ENCODE measurements at places on chromosomes 1 and 21. TPM values are rescaled to one million over a fixed set of nuclear protein-coding genes. Genes with fewer than 3 reads are reported as not detected.

DMBX1 gene
- not detected for total RNA-seq

HOOK1 gene
- total RNA-seq, result not detected

KRTAP10-6 gene
- not detected for total RNA-seq

MANEAL gene
- total RNA-seq, result 0.78 TPM

CADM3 gene
- total RNA-seq, result 0.20 TPM

INKA2 gene
- 8.0 TPM for total RNA-seq

VANGL2 gene
- total RNA-seq, result not detected

SERTAD4 gene
- 0.20 TPM for total RNA-seq

CYB561D1 gene
- total RNA-seq, result 4.5 TPM

HPCAL4 gene
- total RNA-seq, result not detected

TUT4 gene
- total RNA-seq, result 28.0 TPM

ANKRD35 gene
- 2.9 TPM for total RNA-seq

SLAMF8 gene
- total RNA-seq, result not detected

RAD54L gene
- total RNA-seq, result 4.0 TPM

DMRTA2 gene
- not detected for total RNA-seq

OR6K3 gene
- total RNA-seq, result not detected

TMIGD3 gene
- not detected for total RNA-seq

SGIP1 gene
- total RNA-seq, result 8.8 TPM

MIXL1 gene
- not detected for total RNA-seq

PLCH2 gene
- total RNA-seq, result 0.20 TPM

LHX8 gene
- not detected for total RNA-seq

RAB25 gene
- total RNA-seq, result not detected

DNAJC6 gene
- total RNA-seq, result 1.6 TPM

SPATA45 gene
- not detected for total RNA-seq

PBX1 gene
- 34.2 TPM for total RNA-seq

CFHR5 gene
- not detected for total RNA-seq

B3GALT5 gene
- total RNA-seq, result not detected

F5 gene
- not detected for total RNA-seq

NIBAN1 gene
- 85.6 TPM for total RNA-seq

BCAR3 gene
- 23.5 TPM for total RNA-seq

VWA5B1 gene
- total RNA-seq, result not detected

KCNA3 gene
- under 0.01 TPM for total RNA-seq

LEFTY1 gene
- not detected for total RNA-seq

FAM151A gene
- not detected for total RNA-seq

KAZN gene
- total RNA-seq, result 10.3 TPM

PTGS2 gene
- total RNA-seq, result 7.6 TPM

AMY1C gene
- total RNA-seq, result not detected

NHLH1 gene
- total RNA-seq, result 0.20 TPM

PBXIP1 gene
- 17.3 TPM for total RNA-seq

RASAL2 gene
- total RNA-seq, result 30.3 TPM

CDC42BPA gene
- total RNA-seq, result 39.3 TPM

KLHL17 gene
- 9.2 TPM for total RNA-seq

CELA3A gene
- not detected for total RNA-seq

NOS1AP gene
- not detected for total RNA-seq

PSMA5 gene
- 64.3 TPM for total RNA-seq

CLDN19 gene
- total RNA-seq, result not detected

ALX3 gene
- total RNA-seq, result not detected

All from subcutaneous preadipocyte (primary cell).